SW 1271 (cell line): ENCODE measurements at places on chromosomes 6 and 20.

DNA sequence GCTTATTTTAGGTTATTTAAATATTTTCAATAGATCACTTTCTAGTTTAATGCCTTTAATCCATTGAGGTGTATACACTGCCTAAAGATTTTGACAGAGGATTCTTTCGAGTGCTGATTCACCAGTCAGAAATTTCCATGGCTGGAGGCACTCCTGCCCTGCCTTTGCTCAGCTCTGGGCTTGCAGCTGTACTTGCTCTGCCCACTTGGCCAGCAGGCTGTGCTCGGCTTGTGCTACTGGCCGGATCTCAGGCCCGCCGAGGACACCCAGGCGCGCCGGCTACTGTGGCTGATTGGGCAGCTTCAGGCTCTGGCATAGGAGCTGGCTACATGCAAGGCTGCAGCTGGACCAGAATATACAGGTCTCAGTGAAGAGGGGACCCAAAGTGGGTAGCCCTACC is 675.1 kb upstream of the MMS22L start:
- no peak for DNase-seq

DNA sequence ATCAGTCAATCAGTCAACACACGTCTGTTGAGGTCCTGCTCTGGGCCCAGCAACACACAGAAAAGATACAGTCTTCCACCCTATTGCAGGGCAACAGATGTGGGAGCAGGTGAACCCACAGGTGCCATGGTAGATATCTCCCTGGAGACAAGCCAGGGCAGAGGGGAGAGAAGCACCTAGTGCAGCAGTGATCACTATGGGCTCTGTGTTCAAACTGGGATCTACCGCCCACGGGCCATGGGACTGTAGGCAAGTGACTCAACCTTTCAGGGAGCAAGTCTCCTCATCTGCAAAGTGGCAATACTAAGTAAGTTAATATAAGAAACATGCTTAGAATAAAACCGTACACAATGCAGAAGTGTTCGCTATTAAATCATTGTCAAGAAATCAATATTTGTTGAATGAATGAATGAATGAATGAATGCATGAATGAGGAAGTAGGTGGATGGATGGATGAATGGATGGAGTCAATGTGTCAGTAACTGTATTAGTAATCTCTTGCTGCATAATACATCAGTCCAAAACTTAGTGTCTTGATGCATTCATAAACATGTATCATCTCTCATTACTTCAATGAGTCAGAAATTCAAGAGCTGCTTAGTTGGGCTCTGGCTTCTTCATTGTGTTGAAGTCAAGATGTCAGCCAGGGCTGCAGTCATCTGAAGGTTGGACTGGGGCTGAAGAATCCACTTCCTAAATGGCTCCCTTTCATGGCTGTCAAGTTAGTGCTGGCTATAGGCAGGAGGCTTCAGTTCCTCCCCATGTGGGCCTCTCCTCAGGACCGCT is 31.9 kb upstream of the NFATC2 start:
- no peak for DNase-seq

DNA sequence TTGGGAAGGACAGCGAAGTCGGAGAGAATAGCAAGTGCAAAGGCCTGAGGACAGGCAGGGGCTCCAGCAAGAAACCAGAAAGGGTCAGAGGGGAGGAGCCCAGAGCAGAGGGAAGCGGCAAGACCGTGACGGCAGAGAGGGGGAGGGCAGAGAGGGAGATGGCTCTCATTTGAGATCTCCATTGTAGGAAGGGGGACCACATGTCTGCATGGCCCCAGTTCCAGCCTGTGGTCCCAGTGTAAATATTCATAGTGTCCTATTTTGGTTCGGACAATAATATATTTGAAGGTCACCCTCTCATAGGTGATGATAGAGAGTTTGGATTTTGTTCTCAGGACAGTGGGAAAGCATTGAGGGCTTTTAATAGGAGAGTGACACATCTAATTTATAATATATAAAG is 231.1 kb upstream of the RNF24 start:
- no peak for DNase-seq

- no peak for DNase-seq
These were observed 60.9 kb downstream of the FYN start for GRCh38 chr6:111812060-111813038.

DNA sequence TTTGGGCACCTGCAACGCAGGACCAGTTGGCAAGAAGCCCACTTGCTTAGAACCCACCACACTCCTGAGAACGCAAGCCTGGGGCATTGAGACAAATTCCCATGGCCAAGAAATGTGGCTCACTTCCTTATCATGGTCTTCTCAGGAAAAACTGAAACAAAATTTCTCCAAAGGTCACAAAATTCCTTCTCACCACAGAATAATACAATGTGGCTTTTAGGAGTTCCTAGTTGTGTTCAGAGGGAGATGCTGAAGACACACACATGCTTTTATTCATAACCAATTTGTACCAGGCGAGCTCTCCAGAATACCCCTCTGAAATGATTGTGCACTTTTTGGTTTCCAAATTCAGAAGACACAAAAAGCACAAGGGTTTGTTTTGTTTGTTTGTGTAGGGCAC is 31.6 kb downstream of the ADTRP start:
- DNase-seq: no peak

DNA sequence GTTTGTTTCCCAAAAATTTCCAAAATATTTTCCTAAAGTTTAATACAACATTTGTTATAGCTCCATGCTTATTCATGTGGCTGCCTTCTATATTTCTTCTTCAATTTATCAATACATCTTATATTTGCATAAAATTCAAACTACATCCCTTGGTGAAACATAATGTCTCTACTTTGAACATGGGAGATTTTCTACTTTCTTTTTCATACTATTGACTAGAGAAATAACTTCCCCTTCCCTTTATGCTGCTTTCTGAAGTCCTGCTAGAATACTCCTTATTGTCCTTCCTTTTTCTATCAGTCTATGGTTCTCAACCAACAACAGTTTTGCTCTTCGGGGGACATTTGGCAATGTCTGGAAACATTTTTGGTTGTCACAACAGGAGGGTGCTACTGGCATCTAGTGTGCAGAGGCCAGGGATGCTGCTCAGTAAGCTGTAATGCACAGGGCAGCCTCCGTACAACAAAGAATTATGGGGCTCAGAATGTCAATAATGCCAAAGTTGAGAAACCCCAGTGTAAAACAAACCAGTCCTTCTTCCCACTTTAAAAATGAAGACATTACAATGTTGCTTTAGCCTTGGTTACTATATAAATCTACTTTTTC is 29.9 kb downstream of the MKKS start:
- no peak for DNase-seq

DNA sequence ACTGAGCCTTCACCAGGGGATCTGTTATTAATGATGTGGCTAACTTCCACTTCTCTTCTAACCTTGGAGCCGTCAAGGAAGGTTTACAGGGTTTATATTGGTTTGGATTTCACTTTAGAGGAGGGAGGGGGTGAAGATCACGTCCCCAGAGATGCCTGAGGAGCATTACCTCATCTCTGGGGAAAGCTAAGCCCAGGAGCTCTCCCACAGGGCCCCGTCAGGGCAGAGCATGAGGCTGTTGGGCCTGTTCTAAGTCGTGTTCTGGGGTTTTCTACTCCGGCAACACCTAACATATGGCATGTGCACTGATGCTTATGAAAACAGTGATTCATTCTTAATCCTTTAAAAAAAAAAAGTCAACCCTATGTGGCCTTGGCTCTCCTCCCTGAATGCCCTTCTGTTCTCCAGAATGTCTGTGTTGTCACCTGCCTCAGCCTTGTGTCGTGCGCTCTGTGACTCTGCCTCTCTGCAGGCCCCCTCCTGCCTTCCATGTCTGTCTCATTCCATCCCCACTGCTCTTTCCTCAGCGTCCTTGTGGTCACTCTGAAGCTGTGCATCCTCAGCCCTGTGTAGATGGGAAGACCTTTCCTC is 97.4 kb upstream of the JARID2 start:
- no peak for DNase-seq

- DNase-seq: no peak
These were observed 671.8 kb upstream of the MARCKS start for GRCh38 chr6:113185299-113185698.

GRCh38 chr6:161586887-161587286 is 313.0 kb upstream of the AGPAT4 start:
- DNase-seq: no peak

DNA sequence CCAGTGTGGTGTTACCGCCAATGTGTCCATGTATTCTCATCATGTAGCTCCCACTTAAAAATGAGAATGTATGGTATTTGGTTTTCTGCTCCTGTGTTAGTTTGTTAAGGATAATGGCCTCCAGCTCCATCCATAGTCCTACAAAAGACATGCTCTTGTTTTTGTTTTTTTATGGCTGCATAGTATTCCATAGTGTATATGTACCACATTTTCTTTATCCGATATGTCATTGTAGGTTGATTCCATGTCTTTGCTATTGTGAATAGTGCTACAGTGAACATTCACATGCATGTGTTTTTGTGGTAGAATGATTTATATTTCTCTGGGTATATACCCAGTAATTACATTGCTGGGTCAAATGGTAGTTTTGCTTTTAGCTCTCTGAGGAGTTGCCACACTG is 207.2 kb downstream of the CDKAL1 start:
- no peak for DNase-seq

GRCh38 chr6:72720464-72720863 is 98.6 kb downstream of the KCNQ5 start:
- no peak for DNase-seq

DNA sequence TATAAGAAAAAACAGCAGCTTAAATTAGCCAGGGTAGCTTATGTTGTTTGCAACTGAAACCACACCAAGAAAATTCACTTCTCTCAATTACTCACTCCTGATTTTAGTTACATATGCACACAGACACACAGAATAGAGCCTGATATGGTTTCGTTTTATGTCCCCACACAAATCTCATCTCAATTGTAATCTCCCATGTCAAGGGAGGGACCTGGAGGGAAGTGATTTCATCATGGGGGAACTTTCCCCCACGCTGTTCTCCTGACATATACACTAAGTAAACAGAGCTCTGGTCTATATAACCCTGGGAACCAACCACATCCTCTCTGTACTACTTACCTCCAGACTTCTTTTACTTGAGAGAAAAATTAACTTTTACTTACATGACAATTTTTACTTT is 9.8 kb downstream of the OR12D1 start:
- no peak for DNase-seq

DNA sequence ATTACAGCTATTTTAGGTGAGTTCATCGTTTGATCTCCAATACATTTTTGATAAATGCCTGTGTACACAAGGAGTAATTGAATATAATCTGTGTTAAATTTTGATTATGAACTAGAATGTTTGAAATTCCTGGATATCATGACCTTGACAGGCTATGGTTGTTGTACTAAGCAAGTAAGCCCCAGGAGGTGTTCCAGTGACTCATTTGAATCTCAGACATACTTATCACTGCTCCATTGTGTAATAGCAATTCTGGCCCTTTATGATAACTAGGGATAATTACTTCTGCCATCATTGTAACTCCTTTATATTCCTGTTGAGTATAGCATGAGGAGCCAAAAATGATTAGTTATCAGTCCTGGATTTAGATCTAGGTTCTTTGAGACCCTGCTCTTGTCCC is 1424.6 kb upstream of the ADGRB3 start:
- DNase-seq: no peak

GRCh38 chr20:62240020-62240685 is 1.8 kb downstream of the OSBPL2 start:
- no peak for DNase-seq

- no peak for DNase-seq
These were observed 78.0 kb upstream of the MRPS10 start for GRCh38 chr6:42295677-42296076.

GRCh38 chr6:2037237-2037926 is 208.0 kb downstream of the GMDS start:
- peak; percentile 5 for DNase-seq

- DNase-seq: no peak
These were observed 20.2 kb upstream of the GATA5 start for GRCh38 chr20:62495749-62496567.

GRCh38 chr20:7741866-7742265 is 198.4 kb downstream of the HAO1 start:
- no peak for DNase-seq

DNA sequence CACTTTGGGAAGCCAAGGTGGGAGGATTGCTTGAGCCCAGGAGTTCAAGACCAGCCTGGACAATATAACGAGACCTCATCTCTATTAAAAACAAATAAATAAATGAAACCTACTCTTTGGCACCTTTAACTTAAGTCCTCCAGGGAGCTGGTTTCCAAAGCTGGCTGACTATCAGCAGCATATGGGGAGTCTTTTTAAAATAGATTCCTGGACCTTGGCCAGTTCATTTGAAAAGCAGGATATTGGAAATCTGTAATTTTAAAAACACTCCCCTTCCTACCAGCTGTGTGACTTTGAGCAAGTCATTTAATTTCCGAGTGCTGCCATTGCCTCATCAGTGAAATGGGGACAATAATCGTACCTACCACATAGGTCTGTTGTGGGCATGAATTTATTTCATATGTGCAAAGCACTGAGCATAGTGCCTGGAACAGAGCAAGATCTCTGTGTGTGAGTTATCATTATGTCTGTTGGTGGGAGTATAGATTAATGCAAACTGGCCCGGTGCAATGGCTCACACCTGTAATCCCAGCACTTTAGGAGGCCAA is 40.9 kb upstream of the PTPN1 start:
- no peak for DNase-seq

DNA sequence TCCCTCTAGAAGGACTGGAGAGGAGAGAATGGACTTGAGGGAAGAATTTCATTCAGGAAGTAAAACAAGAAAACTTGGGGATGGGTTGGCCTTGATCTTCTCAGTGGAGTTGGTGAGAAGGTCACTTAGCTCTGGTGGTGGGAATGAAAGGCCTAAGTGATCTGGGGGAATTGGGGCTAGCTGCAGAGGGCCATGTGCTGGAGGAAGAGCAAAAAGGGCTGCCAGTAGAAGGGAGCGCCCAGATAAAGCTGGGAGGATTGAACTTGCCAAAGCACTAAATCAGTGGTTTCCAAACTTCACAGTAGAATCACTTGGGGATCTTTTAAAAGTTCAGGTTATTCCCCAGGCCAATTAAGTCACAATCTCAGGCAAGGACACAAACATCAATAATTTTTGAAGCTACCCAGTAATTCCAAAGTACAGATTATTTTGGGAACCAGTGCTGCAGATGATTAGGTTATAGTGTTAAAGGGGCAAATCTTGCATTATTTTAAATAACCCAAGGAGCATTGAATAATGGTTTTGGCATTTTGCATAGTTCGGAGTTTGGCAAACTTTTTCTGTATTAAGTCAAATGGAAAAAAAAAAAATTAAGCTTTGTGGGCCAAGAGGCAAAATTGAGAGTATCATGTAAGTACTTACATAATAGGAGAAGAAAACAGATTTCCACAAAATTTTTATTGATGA is 36.5 kb upstream of the RFPL4B start:
- DNase-seq: no peak

DNA sequence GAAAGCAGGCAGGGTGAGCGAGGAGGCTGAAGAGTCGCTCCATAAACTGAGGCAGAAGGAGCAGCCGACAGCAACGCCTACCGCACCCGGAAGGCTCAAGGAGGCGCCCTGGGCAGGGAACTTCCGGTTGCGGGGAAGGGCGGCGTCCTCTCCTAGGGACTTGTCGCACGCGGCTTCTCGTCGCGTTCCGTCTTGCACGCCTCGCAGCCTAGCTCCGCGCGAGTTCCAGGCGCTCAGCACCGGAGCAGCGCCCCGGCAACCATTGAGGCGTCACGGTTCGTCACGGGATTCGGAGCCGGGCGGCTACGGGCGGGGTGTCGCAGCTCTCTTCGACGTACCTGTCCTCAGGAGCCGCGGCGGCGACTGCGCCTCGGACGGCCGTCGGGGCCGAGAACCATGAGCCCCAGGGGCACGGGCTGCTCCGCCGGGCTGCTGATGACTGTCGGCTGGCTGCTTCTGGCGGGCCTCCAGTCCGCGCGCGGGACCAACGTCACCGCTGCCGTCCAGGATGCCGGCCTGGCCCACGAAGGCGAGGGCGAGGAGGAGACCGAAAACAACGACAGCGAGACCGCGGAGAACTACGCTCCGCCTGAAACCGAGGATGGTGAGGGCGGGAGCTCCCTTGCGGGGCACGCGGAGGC is at the start of gene SPACA1:
Gene SPACA1, plus strand, starts transcription at position 332 of the 641 bp plus-strand sequence. Its CDS starts 65 bp downstream, at position 397.
- no peak for DNase-seq
